ENCODE measurements at places on chromosomes 1 and 21.

DNA sequence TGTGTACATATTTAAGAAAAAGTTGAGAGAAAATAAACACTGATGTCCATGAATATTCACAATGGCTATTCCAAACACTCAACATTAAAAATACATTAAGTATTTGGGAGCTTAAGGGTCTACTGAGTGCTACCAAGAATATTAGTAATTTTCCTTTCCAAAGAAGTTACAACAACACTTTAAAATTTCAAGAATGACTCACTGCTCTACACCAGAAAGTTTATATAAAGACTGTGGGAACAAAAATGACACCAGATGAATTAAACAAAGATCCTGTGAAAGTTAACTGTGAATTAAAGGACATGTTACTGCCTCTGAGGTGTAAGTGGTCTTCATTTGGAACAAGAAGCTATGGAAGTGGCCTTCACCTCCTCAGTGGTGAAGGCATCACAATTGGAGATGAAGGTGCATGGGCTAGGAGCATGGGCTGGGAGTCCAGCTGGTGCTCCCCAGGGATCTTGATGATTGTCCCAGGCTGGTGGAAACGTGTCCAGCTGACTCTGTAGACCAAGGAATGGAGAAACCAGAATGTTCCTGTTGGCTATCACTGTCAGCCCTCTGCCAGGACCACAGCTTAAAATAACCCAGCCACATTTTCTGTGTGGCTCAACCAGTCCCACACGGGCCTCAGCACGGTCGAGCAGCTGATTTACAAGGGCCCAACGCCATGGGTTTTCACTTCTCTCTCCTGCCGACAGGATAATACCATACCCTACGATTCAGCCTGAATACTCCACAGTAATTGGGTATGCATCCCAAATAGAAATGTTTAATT lies 28.8 kb downstream of the TAF5L start:
- no peak for DNase-seq

DNA sequence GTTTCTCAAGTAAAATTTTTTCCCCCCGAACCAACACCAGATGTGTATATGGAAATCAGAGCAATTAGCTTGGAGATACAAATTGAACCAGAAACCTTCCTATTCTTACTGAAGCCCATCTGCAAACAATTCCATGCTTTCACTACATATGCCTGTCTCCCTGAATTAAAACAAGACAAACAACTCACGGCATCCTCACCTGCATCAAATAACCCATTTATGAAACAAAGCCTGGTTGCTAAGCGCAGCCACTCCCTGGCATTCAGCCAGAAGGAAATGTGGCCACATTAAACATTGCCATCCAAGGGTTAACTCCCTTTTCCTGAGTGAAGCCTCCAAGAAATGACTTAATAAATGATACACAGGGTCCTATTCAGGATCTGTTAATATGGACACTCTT lies 55.3 kb downstream of the APP start:
- no peak for DNase-seq

GRCh38 chr1:151593730-151594129 lies 18.1 kb upstream of the SNX27 start:
- no peak for DNase-seq

- no peak for DNase-seq
These were observed 16.2 kb downstream of the CACNA1S start for GRCh38 chr1:201096041-201096461.

DNA sequence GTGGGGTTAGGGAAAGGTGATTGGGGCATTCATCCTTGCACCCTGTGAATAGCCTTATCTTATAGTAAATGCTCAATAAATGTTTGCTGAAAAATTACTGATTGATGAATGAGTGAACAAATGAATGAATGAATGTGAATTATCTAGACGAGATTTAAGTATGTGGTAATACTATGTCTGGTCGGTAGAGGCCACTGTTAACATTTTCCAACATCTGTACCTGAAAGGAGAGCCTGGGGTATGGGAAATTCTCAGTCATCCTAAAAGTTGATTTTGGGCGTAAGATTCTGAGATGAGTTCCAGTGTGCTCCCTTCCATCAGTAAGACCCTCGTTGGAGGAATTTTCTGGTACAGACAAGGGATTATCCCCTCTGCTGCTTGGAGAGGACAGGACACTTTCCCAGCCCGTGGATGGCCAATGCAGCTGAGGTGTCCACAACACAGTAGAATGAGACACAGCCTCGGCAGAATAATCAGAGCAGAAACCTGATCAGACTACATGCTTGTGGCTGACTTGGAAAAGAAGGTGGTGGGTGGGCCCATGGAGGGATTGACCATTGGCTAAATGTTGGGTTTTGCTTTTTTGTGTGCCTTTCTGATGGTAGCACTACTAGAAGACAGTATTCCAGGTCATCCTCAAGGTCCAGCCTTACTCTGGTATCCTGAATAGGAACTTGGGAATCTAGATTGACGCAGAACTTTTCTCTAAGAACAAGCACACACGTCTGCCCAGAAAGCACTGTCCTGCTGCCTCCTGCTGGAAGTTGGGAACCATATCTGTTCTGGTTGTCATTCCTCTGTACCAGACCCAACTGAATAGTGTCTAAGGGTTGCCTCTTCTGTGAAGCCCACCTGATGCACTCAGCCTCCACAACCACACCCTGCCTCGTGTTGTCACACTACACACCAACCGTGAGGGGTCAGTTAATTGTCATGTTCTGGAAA lies 262.0 kb downstream of the TNR start:
- DNase-seq, result no peak

DNA sequence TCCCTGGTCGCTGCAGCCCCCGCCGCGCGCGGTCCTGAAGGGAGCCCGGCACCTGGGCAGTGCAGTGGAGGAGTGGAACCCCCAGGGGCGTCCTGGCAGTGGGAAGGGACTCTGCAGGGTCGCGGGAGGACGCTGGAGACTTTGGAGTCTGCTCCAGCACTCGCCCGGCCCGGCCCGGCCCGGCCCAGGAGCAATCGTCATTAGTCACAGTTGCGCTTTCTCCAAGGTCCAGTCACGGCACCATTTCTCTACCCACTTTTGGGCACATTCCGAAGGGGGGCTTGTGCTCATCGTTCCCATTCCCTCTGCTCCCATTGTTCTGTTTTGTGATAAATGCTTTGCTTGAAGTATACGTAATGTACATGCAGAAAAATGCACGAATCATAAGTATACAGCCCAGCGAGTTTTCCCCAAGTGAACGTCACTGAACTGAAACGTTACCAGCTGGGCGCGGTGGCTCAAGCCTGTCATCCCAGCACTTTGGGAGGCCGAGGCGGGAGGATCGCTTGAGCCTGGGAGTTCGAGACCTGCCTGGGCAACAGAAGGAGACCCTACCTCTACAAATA lies 999 bp downstream of the THAP3 start:
- no peak for DNase-seq

DNA sequence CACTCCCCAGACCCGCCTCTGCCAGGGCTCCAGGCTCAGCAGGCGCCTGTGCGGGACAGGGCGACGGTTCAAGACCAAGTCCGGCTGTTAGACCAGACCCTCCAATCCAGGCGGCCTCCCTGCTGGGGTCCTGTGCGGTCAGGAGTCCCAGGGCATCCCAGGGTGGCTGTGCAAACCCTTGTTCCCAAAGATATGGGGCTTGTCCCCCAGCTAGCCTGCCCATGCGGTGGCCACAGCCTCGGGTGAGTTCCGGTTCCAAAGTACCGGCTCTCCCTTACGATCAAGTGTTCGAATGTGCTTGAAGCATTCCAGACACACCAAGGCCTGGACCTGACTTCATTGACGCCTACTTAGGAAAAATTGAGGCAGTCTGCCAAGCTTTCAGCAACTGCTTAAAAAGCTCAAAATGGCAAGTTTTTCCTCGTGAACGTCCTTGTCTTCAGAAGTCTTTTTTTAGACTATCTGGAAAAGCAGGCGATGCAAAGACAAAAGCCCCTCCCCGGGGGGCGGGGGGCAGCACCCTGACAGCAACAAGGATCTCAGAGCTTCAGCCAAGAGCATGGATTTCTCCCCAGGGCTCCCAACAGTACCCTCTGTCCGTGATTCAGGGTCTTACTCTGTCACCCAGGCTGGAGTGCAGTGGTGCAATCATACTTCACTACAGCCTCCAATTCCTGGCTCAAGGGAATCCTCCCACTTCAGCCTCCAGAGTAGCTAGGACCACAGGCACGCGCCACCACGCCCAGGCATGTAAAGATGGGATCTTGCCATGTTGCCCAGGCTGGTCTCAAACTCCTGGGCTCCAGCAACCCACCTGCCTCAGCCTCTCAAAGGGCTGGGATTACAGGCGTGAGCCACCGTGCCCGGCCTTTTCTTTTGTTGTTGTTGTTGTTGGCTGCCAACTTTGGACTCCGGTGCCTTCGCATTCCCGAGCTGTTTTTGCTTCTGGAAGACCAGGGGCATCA lies 2.3 kb downstream of the FAAP20 start:
- DNase-seq, result no peak

- no peak for DNase-seq
These were observed 12.2 kb downstream of the ZNF362 start for GRCh38 chr1:33268457-33268856.

- DNase-seq, result no peak
These were observed 411.0 kb upstream of the NEGR1 start for GRCh38 chr1:72693376-72693775.

All from stimulated activated CD4-positive, alpha-beta T cell treated with anti-CD3 and anti-CD28 coated beads, Interleukin-4, amount 100 ng/mL, for 48 hours (primary cell).